Colonic mucosa (tissue), 4 donors: ENCODE measurements at places on chromosomes 13 and 19. TPM values are rescaled to one million over a fixed set of nuclear protein-coding genes. Genes with fewer than 3 reads are reported as not detected.

ATP12A gene
- 1.4 TPM for total RNA-seq

- H3K4me1 ChIP-seq, result peaks cover 27% of the 10 kb centered on the region
- H3K27ac ChIP-seq, result no peak overlapping the region
- H3K4me3 ChIP-seq, result peak overlapping the region; percentile 68
Measured at GRCh38 chr13:21673539-21673788, 2.6 kb downstream of the FGF9 start.

GRCh38 chr19:50415661-50416033 lies 3.1 kb upstream of the SPIB start:
- peak; percentile 59 for DNase-seq
- peaks cover 5% of the 10 kb centered on the region for H3K4me1 ChIP-seq
- no peaks in the 10 kb centered on the region for H3K36me3 ChIP-seq
- H3K27me3 ChIP-seq, result peaks cover 25% of the 10 kb centered on the region
- H3K27ac ChIP-seq, result no peak overlapping the region

SMIM17 gene
- not detected for total RNA-seq

- peaks cover 5% of the 10 kb centered on the region for H3K4me1 ChIP-seq
- H3K27ac ChIP-seq, result no peak overlapping the region
- H3K36me3 ChIP-seq, result no peaks in the 10 kb centered on the region
- no peak overlapping the region for H3K4me3 ChIP-seq
Measured at GRCh38 chr13:113155201-113155600, 3.2 kb upstream of the PROZ start.

GRCh38 chr13:73140801-73141200 lies 82.0 kb downstream of the KLF5 start:
- no peak overlapping the region for H3K27ac ChIP-seq
- no peaks in the 10 kb centered on the region for H3K36me3 ChIP-seq
- no peak overlapping the region for H3K4me3 ChIP-seq
- H3K27me3 ChIP-seq, result no peaks in the 10 kb centered on the region
- peaks cover 10% of the 10 kb centered on the region for H3K4me1 ChIP-seq

GRCh38 chr13:48976576-48977285 lies 1.0 kb downstream of the FNDC3A start:
- H3K4me3 ChIP-seq, result peak overlapping the region; percentile 65
- peaks cover 6% of the 10 kb centered on the region for H3K4me1 ChIP-seq
- peak overlapping the region; percentile 98 for H3K27ac ChIP-seq
- peak; percentile 81 for DNase-seq
- H3K27me3 ChIP-seq, result no peaks in the 10 kb centered on the region
- no peaks in the 10 kb centered on the region for H3K36me3 ChIP-seq

ZNF628 gene
- 8.9 TPM for total RNA-seq
